ENCODE measurements at places on chromosomes 4 and X.

GRCh38 chrX:136623396-136623795 lies 24.6 kb upstream of the CD40LG start:
- H3K27ac ChIP-seq: no peak overlapping the region
- ATAC-seq: no peak
- H3K4me3 ChIP-seq: no peak overlapping the region
- H3K36me3 ChIP-seq: no peaks in the 10 kb centered on the region

DNA sequence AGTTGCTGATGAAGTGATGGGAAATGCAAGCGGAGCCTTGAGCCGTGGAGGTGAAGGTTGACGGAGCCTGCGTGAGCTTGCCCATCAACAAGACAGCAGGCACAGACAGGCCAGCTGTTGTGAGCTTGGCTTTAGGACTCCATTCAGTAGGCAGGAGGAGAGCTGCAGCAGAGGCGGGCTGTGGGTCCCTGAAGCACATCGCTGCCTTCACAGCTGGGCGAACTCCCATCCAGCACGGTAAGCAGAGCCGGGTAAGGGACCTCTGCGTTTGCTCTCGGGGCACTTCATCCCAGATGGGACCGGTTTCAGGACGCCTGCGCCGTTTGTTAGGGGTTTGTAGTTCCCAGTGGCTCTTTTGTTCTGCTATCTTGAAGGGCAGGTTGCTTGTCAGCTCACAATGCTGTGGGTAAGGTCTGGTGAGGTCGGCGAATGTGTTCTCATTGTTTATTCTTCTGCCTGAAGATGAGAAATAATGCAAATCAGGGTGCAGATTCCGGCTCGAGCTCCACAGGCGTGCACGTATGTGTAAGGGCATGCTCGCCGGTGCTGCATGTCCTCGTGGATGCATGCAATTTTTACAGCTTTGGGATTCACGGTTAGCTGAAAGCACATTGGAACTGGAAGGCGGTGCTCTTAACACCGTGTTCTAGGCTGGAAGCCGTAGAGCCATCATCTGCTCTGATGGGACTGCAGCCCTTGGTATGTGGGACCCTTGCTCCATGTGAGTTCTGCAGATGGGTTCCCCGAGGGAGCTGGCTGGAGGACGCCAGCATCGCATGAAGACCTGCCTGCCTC lies 54.6 kb upstream of the CLDN34 start:
- H3K27me3 ChIP-seq: no peaks in the 10 kb centered on the region
- ATAC-seq: no peak
- no peaks in the 10 kb centered on the region for H3K4me1 ChIP-seq
- H3K36me3 ChIP-seq: no peaks in the 10 kb centered on the region

DNA sequence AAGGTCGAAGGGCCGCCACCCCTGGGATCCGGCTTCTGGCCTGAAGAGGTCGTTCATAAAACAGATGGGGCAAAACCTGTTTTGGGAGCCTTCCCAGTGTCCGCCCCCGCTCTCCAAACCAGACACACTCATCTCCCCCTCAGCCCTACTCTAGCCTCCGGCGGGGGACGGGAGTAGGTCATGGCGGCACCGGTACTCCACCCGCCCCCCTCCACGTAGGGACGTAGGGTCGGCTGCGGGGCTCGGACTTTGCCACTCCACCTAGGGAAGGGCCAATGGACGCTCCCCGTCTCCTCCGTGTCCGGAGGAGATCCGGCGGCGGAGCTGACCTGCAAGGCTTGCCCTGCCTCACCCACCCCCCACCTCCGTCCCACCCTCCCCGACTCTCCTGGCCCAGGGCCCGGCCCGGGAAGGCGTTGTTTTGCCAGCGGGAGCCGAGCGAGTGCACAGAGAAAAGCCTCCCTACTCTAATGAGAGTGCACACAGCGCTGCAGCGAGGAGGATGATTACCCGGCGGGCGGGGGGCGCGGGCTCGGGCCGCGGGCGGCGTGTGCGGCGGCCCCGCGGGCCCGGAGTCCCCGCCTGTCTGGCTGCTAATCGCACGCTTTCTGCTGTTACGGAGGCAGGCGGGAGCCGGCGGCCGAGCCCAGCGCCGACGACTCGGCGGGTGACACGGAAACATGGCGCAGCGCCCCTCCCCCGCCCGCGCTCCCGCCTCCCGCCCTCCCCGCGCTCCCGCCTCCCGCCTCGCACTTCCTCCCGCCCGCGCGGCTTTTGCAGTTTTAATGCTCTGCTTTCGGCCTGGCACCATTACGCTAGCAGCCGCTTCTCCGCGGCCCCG lies 8.3 kb upstream of the BCOR start:
- ATAC-seq: peak; percentile 31
- peak overlapping the region; percentile 78 for H3K27ac ChIP-seq
- H3K4me1 ChIP-seq: peaks cover 43% of the 10 kb centered on the region
- H3K36me3 ChIP-seq: no peaks in the 10 kb centered on the region

DNA sequence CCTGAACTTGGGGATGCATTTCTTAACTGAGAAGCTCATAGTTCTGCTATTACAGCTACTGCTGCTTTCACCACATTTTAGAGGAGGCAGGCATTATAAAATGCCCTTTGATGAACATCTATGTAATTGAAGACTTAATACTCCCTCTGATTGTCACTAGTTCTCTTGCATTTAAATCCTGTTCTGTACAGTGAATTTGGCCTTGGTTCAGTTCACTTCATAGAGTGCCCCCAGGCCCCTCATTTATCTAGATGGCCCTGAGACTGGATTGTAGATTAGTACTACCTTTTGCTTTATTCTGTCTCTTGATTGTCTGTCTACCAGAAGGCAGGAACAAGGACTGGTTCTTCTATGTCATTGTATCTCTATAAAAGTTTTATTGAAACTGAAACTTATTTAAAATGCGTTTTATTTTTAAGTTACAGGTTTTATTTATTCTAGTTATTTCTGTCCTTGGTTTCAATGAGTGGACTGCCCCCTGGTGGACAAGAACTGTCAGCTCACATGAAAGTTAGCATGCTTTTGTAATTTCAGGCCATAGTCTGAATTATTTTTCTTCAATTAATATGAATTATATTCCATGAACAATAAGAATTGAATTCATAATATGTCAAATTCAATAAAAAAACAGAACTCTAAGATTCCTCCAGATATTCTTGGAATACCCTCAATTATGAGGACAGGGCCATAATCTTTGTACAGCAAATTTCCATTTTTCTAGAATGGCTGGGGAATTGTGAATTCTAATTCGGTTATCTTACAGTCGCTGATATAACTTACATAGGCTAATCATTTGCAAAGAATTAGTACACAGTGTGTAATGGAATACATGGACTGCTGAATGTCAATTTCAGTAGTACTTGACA lies 47.2 kb upstream of the TMEM33 start:
- peaks cover 47% of the 10 kb centered on the region for H3K27me3 ChIP-seq
- H3K4me3 ChIP-seq: no peak overlapping the region
- no peak for ATAC-seq
- H3K4me1 ChIP-seq: no peaks in the 10 kb centered on the region
- no peaks in the 10 kb centered on the region for H3K36me3 ChIP-seq
- H3K27ac ChIP-seq: no peak overlapping the region

- no peaks in the 10 kb centered on the region for H3K36me3 ChIP-seq
- peaks cover 7% of the 10 kb centered on the region for H3K4me1 ChIP-seq
- H3K27me3 ChIP-seq: no peaks in the 10 kb centered on the region
- H3K4me3 ChIP-seq: no peak overlapping the region
Measured at GRCh38 chr4:120867506-120867905, 55.0 kb downstream of the PRDM5 start.

GRCh38 chr4:1210241-1210841 lies 38.0 kb upstream of the SPON2 start:
- H3K4me3 ChIP-seq: no peak overlapping the region
- peaks cover 44% of the 10 kb centered on the region for H3K36me3 ChIP-seq
- peaks cover 72% of the 10 kb centered on the region for H3K4me1 ChIP-seq
- no peak for ATAC-seq

DNA sequence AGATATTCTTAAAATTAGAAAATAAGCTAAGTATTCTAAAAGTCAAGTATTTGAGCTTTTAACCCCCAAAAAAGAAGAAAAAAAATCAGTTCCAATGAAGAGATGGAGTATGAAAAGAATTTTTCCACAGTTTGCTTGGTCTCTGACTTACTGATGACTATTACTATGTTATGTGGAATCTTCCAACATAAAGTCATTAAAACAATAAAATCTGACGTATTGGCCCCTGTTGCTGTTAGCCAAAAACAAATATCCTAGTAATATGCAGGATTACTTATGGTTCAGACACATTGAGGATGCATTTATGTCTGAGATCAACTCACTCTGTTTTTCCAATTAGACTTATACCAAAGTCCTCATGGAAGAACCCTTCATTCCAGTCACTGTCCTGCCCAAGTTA lies 517.2 kb upstream of the ADGRL3 start:
- no peaks in the 10 kb centered on the region for H3K27me3 ChIP-seq
- no peak overlapping the region for H3K27ac ChIP-seq
- no peaks in the 10 kb centered on the region for H3K36me3 ChIP-seq
- ATAC-seq: no peak
- H3K4me1 ChIP-seq: no peaks in the 10 kb centered on the region

- no peaks in the 10 kb centered on the region for H3K27me3 ChIP-seq
- H3K4me1 ChIP-seq: no peaks in the 10 kb centered on the region
- ATAC-seq: no peak
- H3K4me3 ChIP-seq: no peak overlapping the region
- no peaks in the 10 kb centered on the region for H3K36me3 ChIP-seq
Measured at GRCh38 chr4:88957570-88957969, 99.4 kb downstream of the FAM13A start.

- no peaks in the 10 kb centered on the region for H3K4me1 ChIP-seq
- no peaks in the 10 kb centered on the region for H3K36me3 ChIP-seq
- H3K27me3 ChIP-seq: no peaks in the 10 kb centered on the region
- H3K4me3 ChIP-seq: no peak overlapping the region
- H3K27ac ChIP-seq: no peak overlapping the region
Measured at GRCh38 chrX:25156323-25156722, 140.6 kb upstream of the ARX start.

GRCh38 chr4:117577686-117578311 lies 456.5 kb upstream of the NDST3 start:
- H3K4me3 ChIP-seq: no peak overlapping the region
- H3K27me3 ChIP-seq: no peaks in the 10 kb centered on the region
- no peaks in the 10 kb centered on the region for H3K36me3 ChIP-seq
- no peak for ATAC-seq
- H3K27ac ChIP-seq: no peak overlapping the region

DNA sequence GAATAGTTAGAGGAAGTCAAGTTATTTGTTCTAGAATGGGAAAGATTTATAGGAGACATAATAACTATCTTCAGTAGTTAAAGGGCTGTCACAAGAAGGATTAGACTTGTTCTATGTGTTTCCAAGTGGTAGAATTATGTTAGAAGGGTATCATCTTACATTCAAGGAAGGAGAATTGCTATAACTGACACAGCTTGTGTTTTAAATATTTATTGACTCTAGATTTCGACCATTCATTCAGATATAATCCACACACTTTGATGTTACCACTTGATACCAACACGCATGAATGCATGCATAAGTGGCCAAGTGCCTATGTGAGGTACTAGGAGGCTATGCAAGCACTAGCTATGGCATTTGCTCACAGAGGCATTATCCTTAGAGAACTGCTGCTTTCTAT lies 122.7 kb downstream of the CCNB3 start:
- H3K27ac ChIP-seq: no peak overlapping the region
- no peak for ATAC-seq
- H3K4me3 ChIP-seq: no peak overlapping the region

DNA sequence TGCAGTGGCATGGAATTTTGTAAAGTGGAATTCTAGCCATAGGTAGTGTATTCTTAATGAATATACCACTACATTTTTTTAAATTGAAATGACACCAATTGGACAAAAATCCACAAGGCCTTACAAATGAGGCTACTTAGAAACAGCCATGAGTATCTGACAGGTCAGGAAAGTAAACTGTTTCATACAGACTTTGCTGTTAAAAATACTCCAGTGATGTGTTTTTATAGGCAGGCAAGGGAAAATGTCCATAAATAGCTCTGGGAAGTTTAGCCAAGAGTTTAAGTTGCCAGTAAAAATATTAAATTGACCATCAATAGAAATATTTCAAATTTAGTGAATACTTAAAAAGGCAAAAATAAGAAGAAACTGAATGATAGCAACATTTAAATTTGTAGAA lies 41.8 kb upstream of the PDLIM5 start:
- H3K4me1 ChIP-seq: peaks cover 16% of the 10 kb centered on the region
- ATAC-seq: no peak
- H3K4me3 ChIP-seq: no peak overlapping the region
- H3K27me3 ChIP-seq: no peaks in the 10 kb centered on the region

DNA sequence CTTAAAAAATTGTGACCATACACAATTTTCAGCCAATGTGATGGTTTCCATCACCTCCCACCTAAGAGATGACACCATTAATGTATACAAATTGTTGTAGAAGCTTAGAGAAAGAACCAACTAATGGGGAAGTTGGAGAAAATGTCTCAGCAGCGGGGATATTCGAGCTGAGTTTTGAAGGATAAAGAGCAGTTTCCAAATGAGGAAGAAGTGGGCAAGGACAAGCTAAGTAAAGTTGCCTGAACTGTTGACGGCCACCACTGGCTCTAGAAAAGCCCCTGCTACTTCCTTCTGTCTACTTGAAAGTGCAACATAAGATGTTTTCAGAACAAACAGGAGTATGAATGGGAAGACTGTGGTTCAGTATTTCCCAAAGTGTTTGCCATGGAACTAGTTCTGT lies 92.0 kb downstream of the CHRNA9 start:
- ATAC-seq: no peak
- H3K27me3 ChIP-seq: no peaks in the 10 kb centered on the region
- H3K27ac ChIP-seq: no peak overlapping the region
- H3K4me3 ChIP-seq: no peak overlapping the region
- H3K4me1 ChIP-seq: no peaks in the 10 kb centered on the region
- no peaks in the 10 kb centered on the region for H3K36me3 ChIP-seq

DNA sequence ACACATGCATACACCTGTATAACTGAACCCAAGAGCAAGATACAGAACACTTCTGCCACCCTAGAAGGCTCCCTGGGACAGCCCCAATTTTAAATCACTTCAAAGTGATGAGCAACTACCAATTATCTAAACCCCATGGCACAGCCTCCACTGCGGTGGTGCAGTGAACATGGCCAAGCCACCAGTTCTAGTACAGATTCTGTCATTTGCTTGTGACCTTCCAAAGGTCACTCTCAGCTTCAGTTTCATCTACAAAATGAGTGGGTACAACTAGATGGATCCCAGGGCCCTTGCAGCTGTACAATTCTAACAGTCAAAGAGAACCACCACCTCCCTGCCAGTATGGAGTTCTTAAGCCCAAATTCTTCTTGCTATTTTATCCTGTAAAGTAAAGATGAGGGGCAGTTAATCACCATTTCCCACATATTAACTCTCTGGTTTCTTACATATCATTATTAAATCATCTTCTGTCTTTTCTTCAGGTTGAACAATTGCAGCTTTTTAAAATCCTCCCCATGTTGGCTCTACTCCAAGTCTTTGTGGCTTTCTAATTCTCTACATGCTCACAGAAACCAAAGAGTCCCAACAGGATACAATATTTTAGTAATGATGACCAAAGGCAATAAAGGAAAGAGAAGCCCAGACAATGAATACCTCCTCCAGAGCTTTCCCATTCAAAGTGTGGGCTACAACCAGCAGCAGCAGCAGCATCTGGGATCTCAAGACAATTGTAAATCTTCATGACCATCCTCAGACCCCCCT lies 39.0 kb upstream of the GPM6B start:
- no peaks in the 10 kb centered on the region for H3K4me1 ChIP-seq
- no peak overlapping the region for H3K27ac ChIP-seq
- H3K36me3 ChIP-seq: no peaks in the 10 kb centered on the region
- no peak for ATAC-seq

- H3K27me3 ChIP-seq: no peaks in the 10 kb centered on the region
- H3K36me3 ChIP-seq: no peaks in the 10 kb centered on the region
- ATAC-seq: peak; percentile 72
- H3K27ac ChIP-seq: peak overlapping the region; percentile 67
- H3K4me1 ChIP-seq: peaks cover 7% of the 10 kb centered on the region
Measured at GRCh38 chr4:41406113-41406516, 131.8 kb upstream of the LIMCH1 start.
